BJ (cell line): ENCODE measurements at places on chromosomes 16 and 17.
A peak's percentile ranks its signal among the peaks of the same experiment; 100 is the strongest.

DNA sequence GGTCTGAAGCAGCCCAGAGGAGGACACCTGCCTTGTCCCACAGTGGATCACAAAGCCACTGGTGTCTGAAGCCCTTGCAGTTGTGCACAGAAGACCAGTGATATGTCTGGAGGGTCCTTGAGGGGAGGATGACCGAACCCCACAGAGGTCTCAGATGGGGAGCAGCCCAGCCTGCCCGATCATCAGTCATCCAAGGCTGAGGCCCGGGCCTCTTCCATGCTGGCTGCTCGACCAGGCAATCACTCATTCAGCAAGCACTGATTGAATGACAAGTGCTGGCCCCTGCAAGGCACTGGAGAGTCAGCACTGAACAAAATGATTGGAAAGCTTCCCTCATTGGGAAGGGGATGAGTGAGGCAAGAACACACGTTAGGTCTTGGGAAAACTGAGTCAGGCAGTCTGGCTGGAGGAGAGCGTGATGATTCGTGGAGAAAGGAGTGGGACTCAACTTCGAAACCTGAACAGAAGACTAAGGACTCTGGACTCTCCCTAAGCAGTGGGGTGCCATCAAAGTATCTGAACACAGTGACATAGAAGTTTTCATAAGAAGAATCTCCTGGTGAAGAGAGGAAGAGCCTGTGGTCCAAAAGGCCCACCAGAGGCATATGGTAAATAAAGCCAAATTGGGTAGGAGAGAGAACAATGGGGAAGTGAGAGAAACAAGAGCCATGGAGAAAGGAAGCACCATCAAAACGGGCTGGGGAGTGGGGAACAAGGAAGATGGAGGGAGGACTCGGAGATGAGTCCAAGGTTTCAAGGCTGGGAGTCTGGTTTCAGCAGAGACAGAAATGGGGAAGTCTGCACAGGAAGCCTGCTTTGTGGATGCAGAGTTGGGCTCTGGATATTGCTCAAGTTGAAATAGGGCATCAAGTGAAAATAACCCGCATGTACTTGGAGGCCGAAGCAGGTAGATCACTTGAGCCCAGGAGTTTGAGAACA is 10.2 kb downstream of the PIK3R5 start:
- no peak for DNase-seq

DNA sequence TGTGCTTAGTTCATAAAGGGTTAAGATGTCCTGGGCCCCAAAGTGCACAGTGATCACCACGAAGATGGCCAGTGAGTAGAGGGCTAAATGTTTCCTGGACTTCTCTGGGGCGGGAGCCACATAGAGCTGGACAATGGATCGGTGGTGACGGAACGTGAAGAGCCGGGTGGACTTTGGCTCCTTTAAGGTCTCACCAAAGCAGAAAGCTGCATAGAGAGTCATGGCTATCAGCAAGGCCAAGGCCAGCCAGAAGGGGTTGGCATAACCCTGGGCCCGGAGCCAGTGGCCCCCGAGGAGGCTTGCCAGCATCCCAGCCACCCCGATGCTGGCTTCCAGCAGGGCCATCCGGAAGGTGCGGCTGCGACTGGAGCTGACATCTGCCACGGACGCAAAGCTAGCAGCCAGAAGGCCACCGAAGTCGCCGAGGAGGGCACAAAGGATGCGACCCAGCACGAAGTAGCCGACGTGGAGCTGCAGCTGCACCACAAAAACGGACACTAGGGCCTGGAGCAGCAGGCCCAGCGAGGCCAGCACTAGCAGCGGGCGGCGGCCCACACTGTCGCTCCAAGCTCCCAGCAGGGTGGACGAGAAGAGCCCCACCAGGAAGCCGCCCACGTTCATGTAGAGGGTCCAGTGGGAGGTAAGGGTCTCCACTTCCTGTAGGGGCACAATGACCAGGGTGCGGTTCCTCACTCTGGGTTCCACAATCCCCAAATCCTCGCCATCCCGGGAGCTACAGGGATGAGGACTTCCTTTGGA is 1.0 kb downstream of the SLC46A1 start:
- no peak for DNase-seq

DNA sequence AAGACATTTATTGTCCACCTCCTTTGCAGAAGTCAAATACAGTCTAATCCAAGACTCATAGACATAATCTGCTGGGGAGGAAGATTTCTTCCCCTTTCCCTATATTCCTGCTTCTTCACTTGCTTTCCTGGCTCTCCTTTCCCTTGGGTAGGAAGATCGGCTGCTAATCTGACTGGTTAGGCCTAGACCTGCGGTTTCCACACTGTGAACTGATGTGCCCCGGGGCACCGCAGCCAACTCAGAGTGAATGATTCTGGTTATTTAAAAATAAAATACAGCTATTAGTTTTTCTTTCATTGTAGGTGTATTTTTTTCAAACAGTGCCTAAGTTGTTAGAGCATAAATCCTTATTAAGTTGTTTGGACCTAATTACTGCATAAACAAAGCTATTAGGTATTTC is 78.9 kb downstream of the DNAH3 start:
- no peak for DNase-seq

DNA sequence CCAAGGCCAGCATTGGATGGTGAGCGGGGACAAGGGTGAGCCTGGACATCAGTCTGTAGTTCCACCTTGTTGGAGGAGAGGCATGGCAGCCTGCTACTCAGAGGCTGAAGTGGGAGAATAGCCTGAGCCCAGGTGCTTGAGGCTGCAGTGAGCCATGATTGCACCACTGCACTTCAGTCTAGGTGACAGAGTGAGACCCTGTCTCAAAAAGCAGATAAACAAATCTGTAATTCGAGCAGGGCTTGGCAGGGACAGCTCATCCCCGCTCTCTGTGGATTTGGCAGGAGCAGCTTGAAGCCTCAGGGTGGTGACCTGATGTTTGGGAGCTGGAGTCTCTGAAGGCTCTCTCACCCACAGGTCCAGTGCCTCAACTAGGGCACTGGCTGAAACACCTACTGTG is 38.6 kb upstream of the ZCCHC14 start:
- DNase-seq = no peak

DNA sequence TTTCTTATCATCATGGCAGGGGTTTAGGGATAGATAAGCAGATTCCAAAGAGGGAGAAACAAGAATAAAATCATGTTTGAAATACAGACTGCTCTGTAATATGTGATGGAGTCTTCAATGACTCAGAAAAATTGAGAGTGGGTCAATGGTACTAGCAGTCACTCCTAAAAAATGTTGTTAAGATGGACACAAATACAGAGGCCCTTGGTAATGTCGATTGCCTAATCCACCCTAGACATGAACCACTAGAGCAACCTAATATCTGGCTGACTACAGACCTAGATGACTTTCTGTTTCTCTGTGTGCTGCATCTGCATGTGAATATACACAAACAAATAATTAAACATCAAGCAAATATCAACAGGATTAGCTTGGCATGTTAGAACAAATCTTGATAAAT is 135.8 kb downstream of the CDH8 start:
- DNase-seq = no peak

DNA sequence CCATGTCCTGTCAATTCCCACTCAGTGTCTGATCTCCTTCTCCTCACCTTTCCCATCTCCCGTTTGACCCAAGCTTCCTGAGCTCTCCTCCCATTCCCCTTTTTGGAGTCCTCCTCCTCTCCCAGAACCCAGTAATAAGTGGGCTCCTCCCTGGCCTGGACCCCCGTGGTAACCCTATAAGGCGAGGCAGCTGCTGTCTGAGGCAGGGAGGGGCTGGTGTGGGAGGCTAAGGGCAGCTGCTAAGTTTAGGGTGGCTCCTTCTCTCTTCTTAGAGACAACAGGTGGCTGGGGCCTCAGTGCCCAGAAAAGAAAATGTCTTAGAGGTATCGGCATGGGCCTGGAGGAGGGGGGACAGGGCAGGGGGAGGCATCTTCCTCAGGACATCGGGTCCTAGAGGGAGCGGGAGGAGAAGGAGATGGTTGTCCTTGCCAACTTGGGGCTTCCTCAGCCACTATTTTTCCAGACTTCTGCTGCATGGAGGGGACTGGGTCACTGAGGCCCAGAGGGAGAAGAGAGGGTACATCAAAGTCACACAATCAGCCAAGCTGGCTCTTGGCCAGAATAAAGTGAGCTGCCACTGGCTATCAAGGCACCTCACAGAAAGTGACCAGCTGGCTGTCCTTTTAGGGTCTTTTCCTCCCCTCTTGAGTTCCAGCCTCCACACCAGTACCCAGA is 1.9 kb upstream of the TBC1D10B start:
- no peak for DNase-seq

DNA sequence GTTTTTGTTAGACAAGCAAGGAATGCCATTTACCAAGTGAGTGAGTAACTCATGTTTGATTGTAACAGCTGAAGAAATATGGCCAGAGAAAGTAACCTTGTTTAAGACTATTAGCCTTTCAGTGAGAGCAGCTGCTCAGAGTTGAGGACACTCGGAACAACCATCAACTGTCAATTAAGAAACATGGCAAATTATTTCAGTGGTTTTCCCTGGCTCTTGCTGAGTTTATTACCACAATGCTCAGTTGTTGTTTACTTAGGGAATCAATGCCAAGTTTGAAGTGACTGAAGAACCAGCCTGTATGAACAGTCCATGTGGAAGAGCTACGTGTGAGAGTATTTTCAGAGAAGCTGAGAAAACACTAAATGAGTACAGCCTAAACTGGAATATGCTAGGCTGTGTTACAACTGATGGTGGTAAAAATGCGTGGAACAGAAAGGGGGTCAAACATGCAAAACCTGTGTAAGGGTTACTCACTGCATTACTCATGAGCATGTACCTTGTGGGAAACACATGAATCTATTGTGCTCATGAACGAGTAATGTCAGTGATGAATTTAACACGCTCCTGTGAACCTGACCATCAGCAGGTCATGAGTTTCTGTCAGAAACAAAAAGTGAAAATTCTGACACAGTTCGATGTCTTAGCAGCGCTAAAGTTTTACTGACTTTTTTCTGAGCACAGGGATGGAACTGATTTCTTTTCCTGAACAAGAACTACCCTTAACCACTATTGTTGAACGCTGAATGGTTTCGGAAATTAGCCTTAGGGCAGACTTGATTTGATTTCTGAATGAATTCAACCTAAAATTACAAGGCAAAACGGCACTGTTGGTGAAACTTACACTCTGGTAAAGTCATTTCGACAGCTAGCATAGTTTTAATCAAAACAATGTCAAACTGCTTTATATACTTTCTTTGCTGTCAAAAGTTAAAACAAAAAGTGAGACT is 33.5 kb downstream of the GNA13 start:
- peak; percentile 18 for DNase-seq

DNA sequence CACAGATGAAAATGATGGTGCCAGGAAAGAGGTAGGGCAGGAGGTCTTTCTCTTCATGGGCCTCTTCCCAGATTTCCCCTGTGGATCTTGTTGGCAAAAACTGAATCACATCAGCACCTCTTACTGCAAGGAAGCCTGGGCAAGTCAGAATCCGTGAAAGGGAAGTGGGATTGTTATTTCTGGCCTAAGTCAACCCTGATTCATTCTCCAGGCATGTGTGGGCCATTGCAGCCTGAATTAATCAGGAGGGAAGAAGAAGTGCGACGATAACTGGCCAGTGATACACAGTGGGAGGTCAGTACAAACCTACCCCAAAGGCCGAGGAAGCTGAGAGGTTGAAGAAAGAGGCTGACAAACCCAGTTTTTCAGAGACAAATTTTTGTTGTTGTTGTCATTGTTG is 17.9 kb upstream of the NSMCE1 start:
- peak; percentile 83 for DNase-seq

DNA sequence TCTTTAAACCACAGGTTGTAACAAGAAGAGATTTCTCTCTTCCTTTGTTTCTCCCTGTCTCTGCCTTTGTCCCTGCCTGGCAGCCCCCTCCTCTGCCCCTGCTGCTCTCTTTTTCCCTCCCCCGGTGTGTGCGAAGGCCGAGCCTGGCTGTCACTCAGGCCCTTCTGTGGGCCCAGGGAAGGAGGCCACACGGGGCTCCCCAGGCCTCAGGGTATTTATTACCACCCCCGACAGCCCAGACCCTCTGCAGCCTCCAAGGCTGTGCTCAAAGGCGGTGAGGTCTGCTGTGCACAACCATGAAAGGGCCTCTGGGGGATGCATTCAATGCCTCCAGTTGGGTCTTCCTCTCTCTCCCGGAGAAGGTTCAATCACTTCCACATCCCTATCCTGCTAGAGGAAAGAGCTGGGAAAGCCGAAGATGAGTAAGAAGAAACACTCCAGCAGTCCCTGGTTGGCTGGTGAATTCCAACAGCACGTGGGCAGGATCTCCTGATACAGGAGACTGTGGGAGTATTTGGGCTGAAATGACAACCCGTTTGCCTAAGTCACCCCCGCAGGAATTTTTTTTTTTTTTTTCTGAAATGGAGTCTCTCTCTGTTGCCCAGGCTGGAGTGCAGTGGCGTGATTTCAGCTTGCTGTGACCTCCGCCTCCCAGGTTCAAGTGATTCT is 34.2 kb downstream of the ZNF423 start:
- no peak for DNase-seq

DNA sequence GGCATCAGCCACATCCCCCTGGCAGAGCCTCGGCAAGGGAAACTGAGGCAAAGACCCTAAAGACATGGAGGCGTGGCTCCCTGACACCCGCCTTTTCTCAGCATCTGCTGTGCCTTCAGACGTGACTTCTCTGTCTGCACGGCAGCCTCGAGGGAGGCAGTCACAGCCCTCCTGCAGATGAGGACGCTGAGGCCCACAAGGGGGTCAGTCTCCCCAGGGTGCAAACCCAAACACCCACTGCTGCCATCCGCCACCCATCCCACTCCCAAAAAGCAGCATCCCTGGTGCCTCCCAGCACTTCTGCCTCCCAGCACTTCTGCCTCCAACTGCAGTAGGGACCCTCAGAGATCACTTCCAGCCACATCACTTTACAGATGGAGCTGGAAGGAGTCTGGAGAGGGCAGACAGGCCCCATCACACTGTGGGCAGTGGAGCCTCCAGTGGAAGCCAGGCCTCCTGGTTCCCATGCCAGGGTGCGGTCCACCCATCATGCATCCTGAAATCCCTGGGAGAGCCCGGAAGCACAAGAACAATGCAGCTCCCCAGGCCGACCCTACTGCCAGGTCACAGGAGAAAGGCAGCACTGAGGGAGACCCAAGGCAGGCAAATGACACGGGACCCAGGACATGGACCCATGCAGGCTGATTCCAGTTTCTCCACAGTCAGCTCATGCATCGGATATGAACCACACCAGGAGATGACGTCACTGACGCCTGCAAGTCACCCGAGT is 23.8 kb downstream of the KDM8 start:
- DNase-seq = no peak

DNA sequence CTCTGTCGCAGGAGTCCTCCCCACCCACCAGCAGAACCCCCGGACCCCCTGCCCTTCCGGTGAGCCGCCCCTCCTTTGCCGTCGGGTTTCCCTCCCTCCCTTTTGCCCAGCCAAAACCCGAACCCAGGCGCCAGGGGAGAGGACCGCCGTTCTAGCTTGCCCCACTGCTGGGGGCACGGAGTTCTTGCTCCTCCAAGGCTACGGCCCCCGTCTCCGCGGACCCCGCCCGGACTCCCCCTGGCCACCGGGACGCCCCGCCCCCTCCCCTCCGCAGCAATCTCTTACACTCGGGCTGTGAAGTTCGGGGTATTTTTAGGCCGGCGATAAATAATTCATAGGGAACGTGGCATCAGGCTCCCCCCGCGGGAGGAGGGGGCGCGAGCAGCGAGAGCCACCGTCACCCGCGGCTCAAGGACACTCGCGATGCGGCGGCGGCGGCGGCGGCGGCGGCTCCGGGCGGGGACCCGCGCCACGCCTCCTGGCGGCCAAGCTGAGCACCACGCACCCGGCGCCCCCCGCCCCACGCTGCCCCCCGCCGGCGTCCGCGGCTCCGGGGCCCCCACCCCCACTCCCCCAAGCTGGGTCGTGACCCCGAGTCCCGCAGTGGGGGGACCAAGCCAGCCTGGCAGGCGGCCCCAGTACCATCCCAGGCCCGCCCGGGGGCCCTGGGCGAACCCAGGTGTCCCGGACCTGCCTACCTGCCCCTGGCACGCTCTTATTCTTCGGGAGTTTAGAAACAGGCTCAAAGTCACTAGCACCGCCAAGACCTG is at the start of gene GRIN2C:
Gene GRIN2C, minus strand, starts transcription at position 427 of the 770 bp plus-strand sequence. CDS start 4,793 bp downstream, outside the sequence.
- DNase-seq = no peak

- DNase-seq = no peak
Observed at GRCh38 chr16:70677499-70678120, 8.2 kb downstream of the MTSS2 start.
